Stimulated activated CD8-positive, alpha-beta memory T cell treated with anti-CD3 and anti-CD28 coated beads, Interleukin-4, amount 100 ng/mL, for 4 hours (primary cell): ENCODE measurements at places on chromosomes 2 and 18.

DNA sequence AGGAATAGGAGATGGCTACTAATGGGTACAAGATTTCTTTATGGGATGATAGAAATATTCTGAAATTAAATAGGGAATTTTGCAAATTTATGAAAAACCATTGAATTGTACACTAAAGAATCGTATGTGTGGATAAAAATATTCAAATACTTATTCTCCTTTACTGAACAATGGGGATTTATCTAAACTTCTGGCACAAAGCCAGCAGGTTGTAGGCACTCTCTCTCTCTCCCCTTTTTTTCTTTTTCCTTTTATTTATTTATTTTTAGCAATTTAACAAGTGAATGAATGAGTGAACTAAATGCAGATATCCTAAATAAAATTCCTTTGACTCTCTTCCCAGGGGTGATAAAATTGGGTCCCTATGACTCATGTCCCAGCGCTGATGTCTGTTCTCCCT, 21.9 kb upstream of the SCYGR2 start:
- DNase-seq, result no peak

- DNase-seq, result no peak
Observed at GRCh38 chr2:74548900-74549826, 4.6 kb downstream of the LOXL3 start.

DNA sequence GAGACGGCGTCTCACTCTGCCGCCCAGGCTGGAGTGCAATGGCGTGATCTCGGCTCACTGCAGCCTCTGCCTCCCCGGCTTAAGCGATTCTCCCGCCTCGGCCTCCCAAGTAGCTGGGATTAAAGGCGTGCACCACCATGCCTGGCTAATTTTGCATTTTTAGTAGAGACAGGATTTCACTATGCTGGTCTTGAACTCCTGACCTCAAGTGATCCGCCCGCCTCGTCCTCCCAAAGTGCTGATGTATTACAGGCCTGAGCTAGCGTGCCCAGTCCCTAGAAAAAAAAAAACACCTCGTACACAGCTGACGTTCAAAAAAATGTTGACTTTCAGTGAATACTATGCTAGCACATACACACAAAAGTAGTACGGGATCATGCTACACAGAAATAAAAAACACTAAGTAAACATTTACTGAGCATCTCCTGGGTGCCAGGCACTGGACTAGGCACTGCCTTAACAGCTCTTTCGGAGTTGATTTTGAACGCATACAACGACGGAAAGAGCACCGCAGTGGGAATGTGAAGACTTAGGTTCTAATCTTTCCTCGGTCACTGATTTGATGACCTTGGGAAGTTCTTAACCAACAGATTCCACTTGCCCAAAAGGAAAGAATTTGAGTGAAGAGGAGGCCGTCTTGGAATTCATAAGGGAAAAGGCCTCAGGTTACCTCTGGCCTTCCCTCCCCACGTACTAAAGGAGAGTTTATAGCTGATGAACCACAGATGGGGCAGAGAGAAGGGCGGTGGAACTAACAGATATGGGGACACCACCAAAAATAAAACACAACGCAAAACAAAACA, 1.1 kb downstream of the DNAJC27 start:
- DNase-seq, result no peak

- DNase-seq, result no peak
Observed at GRCh38 chr2:49860170-49860569, 705.9 kb upstream of the FSHR start.

DNA sequence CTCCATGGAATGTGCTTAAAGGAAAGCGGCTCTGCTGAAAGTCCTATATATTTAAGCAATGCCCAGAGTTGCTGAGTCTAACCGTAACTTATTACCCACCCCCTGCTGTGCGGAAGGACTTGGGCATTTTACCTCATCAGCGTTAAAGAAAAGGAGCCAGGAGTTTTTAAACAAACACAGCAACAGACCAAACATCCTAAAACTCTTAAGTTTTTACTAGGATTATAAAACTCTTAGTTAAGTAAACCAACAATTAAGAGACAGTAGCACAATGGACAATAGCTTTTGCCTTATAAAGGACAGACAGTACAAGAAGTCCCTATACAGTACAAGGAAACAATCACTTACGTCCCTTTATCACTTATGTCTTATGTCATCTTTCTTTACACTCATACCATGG, 90.2 kb downstream of the ZNF521 start:
- no peak for DNase-seq

DNA sequence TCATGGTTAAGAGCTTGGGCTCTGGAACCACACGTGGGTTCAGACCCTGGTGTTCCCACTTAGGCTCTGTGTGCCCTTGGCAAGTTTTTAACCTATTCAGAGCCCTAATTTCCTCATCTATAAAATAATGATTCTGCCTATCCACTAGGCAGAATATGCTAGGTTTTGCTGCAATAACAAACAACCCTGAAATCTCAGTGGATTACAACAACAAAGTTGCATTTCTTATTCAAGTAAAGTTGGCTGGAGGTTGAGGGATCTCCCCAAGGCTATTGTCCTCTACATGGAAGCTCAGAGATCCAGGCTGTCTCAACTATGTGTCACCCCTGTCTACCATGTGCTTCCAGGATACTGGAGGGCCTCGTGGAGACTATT, 275.4 kb upstream of the SIX2 start:
- DNase-seq, result no peak

GRCh38 chr18:69469444-69469919, 68.8 kb downstream of the DOK6 start:
- DNase-seq, result no peak

DNA sequence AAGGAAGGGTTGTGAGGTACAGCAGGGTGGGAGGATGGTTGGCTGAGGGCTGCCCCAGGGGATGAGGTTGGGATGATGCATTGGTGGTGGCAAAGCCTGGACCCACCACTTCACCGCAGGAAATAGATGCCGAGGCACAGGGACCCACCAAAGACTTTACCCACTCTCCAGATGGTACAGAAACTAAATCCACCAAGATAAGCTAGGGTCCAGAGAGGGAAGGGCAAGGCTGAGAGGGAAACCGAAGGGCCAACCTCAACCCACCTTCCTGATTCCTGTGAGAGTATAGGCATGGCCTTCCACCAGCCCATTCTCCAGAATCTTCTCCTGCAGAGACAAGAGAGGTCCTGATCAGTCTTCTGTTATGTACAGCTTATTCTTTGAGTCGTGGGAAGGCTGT, 18.1 kb downstream of the CAPN14 start:
- no peak for DNase-seq

DNA sequence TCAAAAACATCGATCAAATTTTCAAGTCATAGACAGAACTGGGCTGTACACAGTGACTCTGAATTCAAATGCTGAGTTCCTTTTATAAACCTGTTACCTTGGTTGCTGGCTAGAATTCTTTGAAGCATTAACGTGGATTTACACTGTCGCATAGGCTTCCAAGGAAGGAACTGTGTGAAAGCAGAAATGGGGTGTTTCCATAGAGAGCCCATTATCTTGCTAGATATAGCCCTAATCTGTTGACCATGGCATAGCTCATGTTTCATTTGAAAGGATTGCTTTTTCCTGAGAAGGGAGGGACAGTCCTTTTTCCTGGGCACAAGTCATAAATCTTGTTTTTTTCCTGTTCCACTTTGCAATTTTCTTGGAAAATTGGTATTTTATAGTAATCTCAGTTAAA, 73.8 kb upstream of the NEUROD1 start:
- no peak for DNase-seq

- no peak for DNase-seq
Observed at GRCh38 chr2:165007161-165007744, 51.9 kb upstream of the SLC38A11 start.

DNA sequence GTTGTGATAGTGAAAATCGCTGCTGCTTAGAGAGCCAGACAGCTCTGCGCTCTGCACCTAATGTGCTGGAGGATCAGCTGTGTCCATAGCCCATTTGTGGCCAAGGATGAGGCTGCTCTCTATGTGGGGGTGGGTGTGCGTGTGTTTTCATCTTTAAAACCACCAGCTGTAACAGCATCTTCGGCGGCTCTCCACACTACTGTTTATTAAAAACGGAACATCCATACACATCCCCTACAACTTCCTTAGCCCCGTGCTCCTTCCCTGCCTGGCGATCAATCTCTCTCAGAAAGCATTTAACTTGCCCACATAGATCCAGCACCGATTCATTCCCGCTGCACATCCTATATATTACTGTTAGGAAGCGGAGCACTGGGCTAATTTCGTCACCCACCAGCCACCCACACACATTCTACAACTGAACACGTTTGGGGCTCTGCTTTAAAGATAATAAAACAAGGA, 1.6 kb downstream of the CELF4 start:
- no peak for DNase-seq

- DNase-seq, result no peak
Observed at GRCh38 chr2:152251211-152251610, 75.6 kb upstream of the STAM2 start.

DNA sequence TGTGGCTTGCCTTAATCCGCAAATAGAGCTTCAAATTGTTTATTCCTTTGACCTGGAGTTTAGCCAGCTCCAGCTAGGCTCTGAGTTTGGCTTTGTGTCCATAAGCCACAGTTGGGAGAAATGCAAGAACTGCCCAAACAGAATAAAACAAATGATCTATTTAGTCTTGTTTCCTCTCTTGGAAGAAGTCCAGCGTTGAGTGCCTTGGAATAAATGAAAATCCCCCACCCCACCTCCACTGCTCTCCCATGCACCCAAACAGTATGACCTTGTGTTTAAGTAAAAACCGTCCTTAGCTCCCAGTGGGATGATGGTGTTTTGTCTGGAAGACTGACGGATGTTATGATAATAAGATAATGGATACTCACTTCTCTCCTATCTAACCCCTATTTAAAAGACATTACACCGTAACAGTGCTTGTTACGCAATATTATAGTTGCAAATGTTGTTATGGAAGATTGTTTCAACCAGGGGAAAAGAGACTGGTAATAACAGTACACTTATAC, 3.2 kb upstream of the SERPINE2 start:
- DNase-seq, result no peak

DNA sequence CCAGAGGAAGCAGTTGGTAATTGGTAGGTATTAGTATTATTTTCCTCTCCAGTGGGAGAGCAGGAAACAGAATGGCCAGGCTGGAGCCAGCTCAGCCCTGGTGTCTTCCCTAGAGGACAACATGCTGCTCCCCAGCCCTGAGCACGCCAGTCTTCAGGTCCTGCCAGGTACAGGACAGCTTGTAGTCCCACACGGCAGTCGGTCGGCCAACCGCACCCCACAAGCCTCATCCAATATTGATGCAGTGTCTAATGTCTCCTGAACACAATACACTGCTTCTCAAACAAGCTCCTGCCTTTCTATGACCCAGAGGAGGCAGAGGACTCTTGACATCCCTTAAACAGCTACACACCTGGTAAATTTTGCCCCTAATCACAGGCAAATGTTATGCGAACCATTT, 71.0 kb upstream of the PPP1CB start:
- DNase-seq, result no peak

GRCh38 chr18:64409511-64409910, 260.6 kb upstream of the LINC00305 start:
- no peak for DNase-seq

DNA sequence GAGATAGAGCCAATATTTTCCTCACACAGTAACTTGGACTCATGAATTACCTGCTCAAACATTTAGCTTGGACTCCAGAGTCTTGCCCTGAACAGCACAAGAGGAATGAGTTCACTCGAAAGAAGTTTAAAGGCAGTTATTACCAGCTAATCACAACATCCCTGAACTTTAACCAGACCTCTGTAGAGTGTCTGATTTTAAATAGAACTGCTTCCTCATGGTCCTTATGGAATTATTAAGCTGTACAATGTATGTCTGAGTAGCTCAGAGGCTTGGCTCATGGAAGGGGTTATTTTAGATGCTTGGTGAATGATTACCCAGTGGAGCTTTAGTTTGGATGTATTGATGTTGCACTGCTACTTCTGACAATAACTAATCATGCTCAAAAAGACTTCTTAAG, 183.1 kb downstream of the FMNL2 start:
- no peak for DNase-seq

DNA sequence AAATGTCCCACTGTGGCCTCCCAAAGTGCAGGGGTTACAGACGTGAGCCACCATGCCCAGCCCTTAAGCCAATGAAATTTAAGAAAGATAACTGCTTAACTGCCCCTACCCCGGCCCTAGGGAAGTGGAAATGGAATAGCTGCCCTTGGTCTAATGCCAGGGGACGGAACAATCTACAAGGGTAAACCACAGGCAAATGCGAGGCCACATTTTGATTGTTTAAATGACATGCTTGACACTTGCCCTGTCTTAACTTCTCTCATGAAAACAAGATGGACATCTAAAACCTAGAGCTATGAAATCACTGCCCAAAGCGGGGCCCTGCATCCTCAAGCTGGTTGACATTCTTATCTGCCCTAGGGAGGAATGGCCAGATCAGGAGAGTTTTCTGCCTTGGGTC, 5.5 kb upstream of the ITSN2 start:
- no peak for DNase-seq

- DNase-seq, result no peak
Observed at GRCh38 chr2:33505966-33506365, 29.5 kb downstream of the RASGRP3 start.

DNA sequence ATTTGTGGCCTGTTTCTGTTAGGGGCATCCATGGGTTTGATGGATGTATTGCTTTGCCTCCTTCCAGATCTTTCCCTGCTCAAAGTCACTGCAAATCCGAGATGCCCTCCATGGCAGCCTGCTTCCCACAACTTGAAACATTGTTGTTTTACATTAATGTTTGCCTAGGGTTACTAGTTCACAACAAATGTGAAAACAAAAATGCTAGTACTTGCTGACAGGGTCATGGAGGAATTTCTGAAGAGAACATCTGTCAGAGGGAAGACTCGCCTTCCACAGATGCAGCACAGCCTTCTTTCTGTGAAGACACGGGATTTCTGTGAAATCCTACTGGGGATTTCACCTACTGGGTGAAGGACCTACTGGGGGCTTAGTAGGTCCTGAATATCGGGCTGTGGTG, 260.0 kb upstream of the FN1 start:
- DNase-seq, result no peak

GRCh38 chr2:68993660-68994059, 19.2 kb downstream of the GKN1 start:
- no peak for DNase-seq

DNA sequence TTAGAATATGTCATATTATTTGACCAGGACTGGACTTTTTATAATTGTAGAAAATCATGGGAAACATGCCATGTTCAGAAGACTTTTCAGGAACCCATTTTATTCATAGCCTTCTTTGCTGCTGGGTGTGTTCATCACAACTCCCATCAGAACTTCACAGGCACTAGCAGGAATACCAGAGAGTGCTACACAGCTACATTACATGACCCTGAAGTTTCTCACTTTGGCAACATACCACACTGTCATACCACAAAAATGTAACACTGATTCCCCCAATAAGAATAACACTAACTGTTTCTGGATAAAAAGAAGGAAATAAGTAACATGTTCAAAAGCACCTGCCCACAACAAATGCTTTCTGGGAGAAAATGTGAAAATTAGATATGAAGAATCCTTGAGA, 405.4 kb downstream of the CDH2 start:
- DNase-seq, result no peak
